ENCODE measurements at places on chromosomes 7 and 10. TPM values are rescaled to one million over a fixed set of nuclear protein-coding genes. Genes with fewer than 3 reads are reported as not detected.

GRCh38 chr7:77456696-77457095 is 40.5 kb upstream of the GSAP start:
- no peak for DNase-seq

GRCh38 chr10:70295321-70295720 is 11.5 kb upstream of the NPFFR1 start:
- DNase-seq, result no peak

- no peak for DNase-seq
These were observed 21.5 kb upstream of the INPP5A start for GRCh38 chr10:132515811-132516726.

The CHCHD3 gene
- polyA plus RNA-seq, result 76.4 TPM

DNA sequence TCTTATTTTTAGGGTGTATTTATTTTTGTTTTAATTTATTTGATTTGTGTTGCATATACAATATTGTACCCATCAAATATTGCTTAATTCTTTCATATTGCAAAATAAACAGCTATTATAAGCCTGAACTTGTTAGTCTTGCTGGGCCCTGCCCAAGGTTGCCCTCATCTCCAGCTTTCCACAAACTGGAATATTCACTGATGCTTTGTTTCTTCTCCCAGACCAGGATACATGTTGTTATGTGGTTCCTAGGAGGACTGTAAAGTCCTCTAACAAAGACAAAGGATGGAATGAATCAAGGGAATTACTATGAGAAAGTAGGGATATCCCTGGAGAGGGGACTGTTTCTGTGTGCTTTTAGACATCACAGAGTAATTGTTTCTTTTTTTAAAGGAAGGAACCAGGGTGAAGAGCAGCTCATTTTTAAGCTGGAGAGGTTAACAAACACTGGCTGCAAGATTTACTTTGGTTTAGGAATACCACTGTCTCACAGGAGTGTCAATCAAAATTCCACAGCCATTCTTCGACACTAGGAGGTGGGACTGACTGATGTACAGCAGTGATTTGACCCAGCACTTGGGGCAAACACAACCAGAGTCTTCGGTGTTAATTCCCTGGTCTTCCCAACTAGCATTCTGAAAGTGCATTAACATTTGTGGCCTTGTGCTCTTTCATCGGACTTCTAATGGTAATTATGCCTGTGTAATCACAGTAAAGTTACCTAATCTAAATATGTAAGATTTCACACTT is 14.8 kb upstream of the CD36 start:
- DNase-seq, result no peak

The RUFY2 gene
- polyA plus RNA-seq, result 31.1 TPM

DNA sequence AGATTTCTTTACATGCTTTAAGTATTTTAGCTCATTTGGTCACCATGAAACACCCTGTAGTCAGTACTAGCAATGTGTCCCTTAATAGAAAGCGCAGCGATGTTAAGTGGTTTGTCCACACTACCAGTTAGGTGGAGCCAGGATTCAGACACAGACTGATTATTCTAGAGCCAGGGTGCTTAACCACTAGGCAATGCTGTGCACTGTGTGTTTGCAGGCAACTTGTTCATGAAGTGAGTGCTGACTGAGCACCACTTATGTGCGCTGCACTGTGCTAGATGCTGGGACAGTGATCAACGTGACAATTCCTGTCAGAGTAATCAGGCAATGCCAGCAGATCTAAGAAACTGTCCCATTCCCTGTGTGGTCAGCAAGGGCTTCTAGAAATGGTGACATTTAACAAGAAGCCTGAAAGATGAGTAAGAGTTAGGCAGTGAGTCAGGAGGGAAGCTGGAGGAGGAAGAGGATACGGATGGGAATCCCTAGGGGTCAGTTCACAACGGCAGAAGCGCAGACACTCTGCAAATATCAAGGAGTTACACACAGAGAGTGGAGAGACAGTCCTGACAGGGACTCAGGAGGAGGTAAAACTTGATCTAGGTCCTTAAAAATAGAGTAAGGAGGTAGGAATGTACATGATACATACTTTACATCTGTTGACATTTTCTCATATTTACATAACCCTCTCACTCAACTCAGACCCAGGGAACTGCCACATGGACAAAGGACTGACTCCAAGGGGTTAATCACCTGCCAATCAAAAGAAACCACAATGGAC is 69.7 kb upstream of the EGR2 start:
- no peak for DNase-seq

DNA sequence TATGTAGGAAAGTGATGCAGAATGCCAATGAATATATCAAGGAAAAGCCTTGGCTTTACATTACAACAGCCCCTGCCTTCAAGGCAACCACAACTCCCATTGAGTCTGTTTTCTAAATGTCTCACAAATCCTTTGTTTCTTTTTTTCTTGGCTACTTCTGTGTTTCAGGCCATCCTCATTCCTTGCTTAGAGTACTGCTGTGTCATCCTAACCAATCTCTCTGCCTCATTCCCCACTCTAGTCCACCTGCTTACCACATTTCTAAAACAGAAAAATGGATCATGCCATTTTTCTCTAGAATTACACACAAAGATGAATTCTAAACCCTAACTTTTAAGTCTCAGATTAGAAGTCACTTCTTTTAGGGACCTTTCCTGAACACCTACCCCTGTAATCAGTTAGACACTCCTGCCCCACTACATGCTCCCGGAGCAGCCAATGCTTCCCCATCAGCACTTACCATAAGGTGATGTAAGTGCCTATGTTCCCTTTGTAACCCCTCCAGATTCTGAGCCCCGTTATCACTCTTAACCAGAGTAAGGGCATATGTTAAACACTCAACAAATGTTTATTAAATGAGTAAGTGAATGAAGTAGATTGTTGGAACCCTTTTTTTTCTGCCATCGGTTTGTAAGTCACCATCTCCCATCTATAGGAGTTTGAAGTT is 2.8 kb downstream of the BORCS7 start:
- no peak for DNase-seq

DNA sequence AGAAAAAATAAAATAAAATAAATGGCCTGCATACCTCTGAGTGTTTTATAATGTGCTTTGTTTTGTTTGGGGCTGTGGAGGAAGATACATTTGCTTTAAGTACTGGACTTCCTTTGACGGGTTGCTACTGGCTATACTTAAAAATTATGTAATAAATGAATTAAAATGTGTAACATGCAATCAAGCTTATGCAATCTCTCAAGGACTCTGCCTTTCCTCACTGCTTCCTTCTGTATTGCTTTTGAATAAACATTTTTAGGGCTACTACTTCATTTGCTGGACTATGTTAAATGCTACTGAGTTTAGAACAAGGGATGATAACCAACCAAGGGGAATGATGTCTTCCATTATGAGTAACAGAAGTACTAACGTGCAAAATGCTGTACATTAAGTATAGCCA is 91.6 kb downstream of the ETV1 start:
- DNase-seq, result no peak

DNA sequence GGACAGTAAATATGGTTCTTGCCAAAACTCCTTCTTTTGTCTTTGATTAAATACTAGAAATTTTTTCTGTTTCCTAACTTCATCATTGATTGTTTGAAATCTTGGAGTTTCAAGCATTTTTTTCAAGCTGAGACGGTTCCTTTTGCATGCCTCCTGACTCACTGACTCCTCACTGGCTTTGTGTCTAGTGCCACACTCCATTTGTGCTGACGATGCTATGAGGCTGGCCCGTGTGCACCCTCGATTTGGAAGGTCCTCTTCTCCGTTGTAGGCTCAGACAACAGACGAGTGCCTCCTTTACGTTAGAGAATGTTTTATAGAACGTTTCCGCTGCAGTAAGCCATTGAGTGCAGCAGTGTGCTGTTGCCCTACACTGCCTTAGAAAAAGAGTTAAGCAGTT is 10.8 kb upstream of the CSGALNACT2 start:
- no peak for DNase-seq

DNA sequence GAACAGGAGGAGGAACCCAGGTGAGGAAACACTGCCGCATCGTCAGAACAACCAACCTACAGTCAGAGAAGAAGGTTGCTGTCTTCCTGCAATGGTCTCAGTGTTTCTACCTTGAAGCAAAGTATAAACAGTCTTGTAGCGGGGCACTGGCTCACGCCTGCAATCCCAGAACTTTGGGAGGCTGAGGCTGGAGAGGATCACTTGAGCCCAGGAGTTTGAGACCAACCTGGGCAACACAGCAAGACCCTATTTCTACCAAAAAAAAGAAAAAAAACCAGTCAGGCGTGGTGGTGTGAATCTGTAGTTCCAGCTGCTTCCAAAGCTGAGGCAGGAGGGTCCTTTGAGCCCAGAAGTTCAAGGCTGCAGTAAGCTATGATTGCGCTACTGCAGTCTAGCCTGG is 23.4 kb downstream of the SNX8 start:
- no peak for DNase-seq

The GNAI1 gene
- 101 TPM for polyA plus RNA-seq

The AKR1C2 gene
- polyA plus RNA-seq, result 9.2 TPM

DNA sequence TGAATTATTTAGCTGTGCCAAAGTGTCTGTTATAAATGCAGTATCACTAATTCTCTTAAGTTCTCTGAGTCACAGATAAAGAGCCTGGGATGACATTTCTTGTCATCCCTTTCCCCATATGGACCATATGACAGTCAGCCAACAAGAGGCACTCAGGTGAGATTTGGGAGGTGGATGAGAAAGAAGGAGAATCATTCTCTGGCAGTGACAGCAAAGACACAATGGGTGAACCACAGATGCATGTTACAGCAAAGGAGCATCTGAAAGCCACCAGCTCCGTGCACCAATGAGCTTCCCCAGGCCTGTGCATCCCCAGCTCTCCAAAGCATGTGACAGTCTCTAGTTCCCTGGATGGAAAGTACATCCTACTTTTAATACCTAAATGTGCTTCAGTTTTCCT is 10.8 kb downstream of the GIMAP6 start:
- no peak for DNase-seq

DNA sequence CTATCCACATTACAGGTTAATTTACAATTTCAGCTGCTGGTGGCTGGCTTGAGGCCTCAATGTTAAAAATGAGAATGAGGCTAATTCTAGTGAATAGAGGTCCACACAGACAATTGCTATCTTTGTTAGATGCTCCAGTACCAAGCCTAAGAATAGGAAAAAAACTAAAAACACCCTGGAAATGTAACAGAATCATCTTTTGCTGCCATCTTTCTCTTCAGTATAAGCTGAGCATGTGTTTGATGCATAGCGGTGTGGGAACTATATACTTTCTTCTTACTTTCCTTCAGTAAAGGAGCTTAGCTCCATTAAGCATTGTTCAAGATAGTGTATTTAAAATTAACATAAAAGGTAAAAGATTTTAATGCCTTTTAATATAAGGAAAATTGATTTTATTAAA is 5.6 kb downstream of the TMEM229A start:
- no peak for DNase-seq

DNA sequence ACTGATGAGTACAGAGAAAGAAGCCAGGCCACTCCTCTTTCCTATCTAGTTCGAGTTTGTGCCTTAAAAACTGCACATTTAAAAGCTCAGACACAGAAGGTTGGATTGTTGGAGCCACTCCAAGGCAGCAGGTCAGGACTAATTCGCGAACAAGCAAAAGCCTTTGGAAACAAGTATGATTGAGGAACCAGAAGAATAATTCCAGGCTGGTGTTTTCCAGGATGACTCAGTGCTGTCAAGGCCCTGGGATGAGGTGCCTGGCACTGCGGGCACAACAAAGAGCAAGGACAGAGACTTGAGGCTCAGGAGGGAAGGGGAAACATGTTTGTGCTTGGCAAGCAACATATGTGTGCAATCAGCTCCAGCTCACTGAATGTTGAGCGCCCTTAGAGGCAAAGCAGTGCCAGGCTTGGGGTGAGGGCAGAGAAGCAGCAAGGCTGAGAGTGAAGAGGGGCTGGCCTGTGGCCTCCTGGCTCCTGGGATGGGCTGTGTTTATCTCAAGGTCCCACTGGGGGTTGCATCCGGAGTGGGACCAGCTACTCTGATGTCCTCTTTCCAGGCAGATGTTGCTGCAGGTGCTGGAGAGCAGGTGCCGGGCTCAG is 44.1 kb downstream of the VSTM4 start:
- DNase-seq, result no peak

GRCh38 chr10:122336961-122337360 is 37.5 kb upstream of the PLEKHA1 start:
- no peak for DNase-seq

The CNNM2 gene
- 11.5 TPM for polyA plus RNA-seq

The PDCD4 gene
- 186 TPM for polyA plus RNA-seq

GRCh38 chr7:154748089-154748786 is 254.7 kb downstream of the PAXIP1 start:
- no peak for DNase-seq

The LRRC18 gene
- not detected for polyA plus RNA-seq

- DNase-seq, result no peak
These were observed 158.5 kb downstream of the LHFPL3 start for GRCh38 chr7:104486931-104487330.

DNA sequence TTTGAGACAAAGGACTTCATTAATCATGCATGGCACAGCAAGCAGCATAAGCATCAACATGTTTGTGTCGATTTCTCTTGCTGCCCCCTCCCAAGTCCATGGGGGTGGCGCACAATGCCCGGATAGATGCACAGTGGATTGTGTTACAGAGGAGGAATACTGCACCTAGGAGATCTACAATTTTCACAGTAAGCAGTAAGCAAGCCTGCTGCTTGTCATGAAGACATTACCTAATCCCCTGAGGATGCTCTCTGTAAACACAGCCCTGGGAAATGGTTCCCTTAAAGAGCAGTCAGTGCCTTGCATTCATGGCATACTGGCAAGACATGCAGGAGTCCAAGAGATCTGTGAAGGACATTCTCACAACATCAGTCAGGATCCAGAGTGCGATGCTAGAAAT is 137.7 kb downstream of the ETV1 start:
- peak; percentile 17 for DNase-seq

Data from renal pelvis (tissue), 12 donors.